Prostate gland (tissue), 2 donors: ENCODE measurements at places on chromosomes 12 and 14. TPM values are rescaled to one million over a fixed set of nuclear protein-coding genes. Genes with fewer than 3 reads are reported as not detected.

DNA sequence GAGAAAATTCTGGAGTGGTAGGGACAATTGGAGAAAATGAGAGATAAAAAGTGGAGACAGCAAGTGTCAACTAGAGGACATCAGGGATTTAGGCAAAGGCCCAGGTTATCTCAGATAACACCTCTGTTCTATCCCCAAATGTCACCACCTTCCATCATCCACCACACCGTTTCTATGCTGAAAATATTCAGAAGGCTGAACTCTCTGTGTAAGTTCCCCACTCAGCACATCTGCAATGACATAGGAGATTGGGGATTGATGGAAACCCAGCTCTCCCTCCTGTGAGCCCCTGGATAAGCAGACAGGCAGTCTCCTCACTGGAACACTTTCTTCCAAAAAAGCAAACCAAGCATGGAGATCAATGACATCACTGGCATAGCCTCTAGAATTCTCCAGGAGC lies 5.6 kb upstream of the OR10P1 start:
- H3K27me3 ChIP-seq, result no peaks in the 10 kb centered on the region
- no peak overlapping the region for H3K27ac ChIP-seq
- no peak overlapping the region for H3K4me3 ChIP-seq
- H3K36me3 ChIP-seq, result no peaks in the 10 kb centered on the region

GPR84 gene
- not detected for total RNA-seq

DNA sequence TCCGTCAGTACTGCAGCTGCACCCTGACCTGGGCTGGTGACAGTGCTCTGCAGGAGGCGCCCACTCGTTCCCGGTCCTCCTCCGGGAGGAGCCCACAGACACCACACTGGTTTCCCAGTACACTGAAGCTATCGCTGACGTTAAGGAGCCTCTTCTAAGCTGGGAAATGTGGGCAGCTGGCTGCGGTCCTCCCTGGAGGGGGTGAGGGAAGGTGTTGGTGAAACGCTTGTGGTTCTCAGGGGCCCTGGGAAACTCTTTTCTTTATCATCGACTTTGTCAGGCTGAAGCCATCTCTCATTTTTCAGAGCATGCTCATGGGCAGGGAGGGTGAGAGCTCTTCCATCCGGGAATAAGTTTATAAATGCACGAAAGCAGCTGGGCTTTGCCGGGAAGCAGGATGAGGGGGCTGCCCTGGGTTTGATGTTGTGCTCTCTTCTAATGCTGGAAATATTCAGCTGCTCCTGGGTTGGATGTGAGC lies 176.0 kb downstream of the CHST11 start:
- H3K36me3 ChIP-seq, result no peaks in the 10 kb centered on the region
- no peak for DNase-seq
- no peak overlapping the region for H3K4me3 ChIP-seq
- no peaks in the 10 kb centered on the region for H3K27me3 ChIP-seq
- H3K4me1 ChIP-seq, result no peaks in the 10 kb centered on the region

DNA sequence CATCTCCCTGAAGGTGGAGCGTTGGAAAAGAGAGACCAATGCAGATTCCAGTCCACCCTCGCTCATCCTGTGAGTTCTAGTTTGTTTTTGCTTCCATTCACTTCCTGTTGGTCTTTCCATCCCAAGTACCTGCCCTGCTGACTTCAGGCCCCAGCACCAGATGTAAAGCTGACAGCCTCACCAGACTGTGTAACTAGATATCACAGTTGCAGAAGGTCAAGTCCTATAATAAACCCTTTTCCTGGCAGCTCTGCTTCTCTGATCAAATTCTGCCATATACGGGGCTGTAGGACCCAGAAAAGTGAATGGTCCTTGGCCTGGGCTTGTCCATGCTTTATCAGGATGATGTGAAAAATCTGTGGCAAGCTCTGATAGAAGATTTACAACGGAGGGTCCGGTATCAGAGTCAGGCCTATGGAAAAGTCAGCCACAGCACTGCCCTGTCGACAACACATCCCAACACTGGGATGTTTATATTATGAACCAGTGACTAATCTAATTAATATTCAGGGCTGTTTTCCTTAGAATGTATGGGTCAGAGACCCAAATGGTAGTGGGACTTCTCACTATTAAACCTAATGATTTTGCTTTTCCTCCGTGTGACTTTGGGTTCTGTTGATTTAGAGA lies 42.1 kb downstream of the CCDC175 start:
- no peak overlapping the region for H3K27ac ChIP-seq
- H3K4me1 ChIP-seq, result no peaks in the 10 kb centered on the region
- H3K27me3 ChIP-seq, result no peaks in the 10 kb centered on the region
- H3K4me3 ChIP-seq, result no peak overlapping the region
- no peaks in the 10 kb centered on the region for H3K36me3 ChIP-seq
- DNase-seq, result no peak

DNA sequence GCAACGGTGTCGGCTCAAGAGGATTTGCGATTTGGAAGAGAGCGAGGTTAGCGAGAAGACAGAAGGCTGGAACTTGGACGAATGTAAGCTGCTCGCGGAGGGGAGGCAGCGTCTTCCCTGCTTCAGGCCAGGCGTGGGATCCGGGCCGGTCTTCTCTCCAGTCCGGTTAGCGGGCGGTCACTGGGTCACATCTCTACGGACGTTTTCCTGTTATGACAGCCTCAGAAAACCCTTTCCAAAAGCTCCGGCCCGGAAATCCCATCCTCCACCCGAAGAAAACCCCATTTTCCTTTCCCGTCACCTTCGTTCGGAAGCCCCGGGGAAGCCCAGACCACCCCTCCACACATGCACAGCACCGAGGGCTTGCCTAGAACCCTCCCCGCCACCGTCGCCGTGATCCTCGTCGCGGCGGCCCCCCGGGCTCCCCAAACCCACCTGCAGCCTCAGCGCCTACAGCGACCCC lies 268 bp downstream of the NDUFB1 start:
- no peaks in the 10 kb centered on the region for H3K36me3 ChIP-seq
- peak overlapping the region; percentile 87 for H3K27ac ChIP-seq
- peak overlapping the region; percentile 94 for H3K4me3 ChIP-seq
- no peaks in the 10 kb centered on the region for H3K4me1 ChIP-seq

- no peak overlapping the region for H3K4me3 ChIP-seq
- peaks cover 8% of the 10 kb centered on the region for H3K4me1 ChIP-seq
- no peak overlapping the region for H3K27ac ChIP-seq
Observed at GRCh38 chr14:76377735-76378074, 1.8 kb downstream of the ESRRB start.
